ENCODE measurements at places on chromosomes 6 and 20.

- DNase-seq: no peak
Measured at GRCh38 chr6:72835749-72836148, 213.9 kb downstream of the KCNQ5 start.

GRCh38 chr6:149284904-149285303 is 32.6 kb upstream of the TAB2 start:
- DNase-seq: no peak

DNA sequence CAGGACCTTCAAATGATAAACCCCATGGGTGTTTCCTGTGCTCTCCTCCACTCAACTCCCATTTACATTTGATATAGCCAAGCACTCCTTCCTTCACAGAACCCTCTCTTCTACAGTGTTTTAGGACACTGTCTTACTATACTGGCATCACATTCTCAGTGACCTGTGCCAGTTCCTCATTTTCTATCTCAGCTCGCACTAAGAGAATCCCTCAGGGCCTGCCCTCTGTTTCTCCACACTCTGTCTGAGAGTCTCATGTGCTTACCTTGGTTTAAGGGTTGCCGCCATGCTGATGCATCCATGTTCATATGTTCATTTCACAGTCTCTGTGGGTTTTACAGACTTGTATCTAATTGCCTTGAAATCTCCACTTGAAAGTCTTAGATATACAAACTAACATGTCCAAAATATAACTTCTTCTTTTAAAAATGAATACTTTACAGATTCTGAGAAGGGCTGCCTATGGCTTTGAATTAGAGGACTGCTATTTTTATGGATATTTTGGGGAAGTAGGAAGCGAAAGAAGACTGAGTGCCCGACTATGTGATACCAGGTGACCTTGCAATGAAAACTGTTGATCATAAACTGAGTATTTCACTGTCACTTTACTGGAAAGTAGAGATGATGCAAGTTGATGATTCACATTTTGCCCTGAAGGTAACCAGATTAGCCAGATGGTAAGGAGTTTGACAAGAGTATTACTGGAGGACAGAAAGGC is 153.1 kb upstream of the SIM1 start:
- DNase-seq: no peak

GRCh38 chr20:47672166-47672565 is 113.1 kb downstream of the SULF2 start:
- no peak for DNase-seq

DNA sequence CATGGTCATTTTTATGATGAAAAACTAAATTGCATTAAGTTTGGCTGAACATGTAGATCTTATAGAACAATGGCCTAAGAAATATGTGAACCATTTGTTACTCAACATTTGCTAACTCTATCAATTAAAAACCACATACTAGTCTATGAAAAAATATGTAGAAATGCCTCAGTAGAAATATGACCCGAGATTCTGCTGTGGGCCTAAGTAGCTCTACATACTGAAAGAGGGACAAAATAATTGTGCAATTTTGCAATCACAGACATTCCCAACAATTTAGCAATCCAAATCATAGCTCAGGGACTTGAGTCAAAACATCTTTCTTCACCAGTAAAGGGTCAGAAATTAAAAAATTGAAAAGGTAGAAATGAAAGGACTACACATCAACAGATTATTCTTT is 619.0 kb downstream of the FRK start:
- DNase-seq: peak; percentile 4

DNA sequence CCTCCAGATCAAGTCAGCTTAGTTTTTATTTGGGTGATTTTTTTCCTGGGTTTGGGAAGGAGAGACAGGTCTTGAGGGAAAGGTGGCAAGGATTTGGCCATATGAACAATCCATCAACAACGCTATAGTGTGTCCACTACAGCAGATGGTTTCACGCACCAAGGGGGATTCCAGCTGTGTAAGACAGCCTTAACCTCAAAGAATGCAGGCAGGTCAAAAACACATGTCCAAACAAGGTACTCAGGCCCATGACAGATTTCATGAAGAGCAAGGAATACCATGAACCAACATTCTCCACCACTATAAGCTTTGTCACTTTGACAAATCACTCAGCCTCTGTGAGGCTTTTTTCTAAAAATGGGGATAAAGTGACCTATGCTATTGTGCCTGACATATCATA is 2.0 kb downstream of the AIF1 start:
- no peak for DNase-seq

Data from fibroblast of skin of back (primary cell).